NCI-H460 (cell line): ENCODE measurements at places on chromosomes 4 and X.

GRCh38 chr4:35739308-35739707 lies 505.0 kb downstream of the ARAP2 start:
- no peak for DNase-seq

- DNase-seq = no peak
Observed at GRCh38 chrX:134849390-134849789, 141.4 kb upstream of the SMIM10 start.

- no peak for DNase-seq
Observed at GRCh38 chr4:139711461-139711860, 45.8 kb downstream of the MGST2 start.

DNA sequence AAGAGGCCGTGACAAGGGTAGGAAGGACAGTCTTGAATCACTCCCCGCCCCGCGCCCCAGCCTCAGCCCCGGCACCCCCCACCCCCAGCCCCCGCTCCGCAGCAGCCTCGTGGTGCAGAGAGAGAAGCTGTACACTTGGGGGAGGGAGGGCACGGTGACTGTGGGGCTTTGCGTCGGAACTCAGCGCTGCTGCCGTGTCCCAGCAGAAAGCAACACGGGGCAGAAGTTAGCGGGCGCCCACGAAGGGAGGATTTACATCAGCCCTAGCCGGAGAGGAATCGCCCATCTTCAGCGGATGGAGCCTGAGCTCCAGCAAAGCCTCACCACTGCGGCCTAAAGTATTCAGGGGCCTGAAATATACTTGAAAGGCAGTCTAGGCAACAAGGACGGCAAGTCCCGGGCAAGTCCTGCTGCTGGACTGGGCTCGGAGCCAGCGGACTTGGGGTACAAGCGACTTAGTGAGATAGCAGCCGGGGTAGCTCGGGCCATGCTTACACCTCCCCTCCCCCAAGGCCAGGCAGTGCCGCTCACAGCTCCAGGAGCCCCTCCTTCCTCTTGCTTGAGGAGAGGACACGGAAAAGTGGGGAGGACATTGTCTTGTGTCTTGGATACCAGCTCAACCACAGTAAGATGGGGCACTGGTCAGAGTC lies 18.5 kb upstream of the OPN1LW start:
- no peak for DNase-seq

GRCh38 chrX:115322375-115322774 lies 32.9 kb downstream of the LUZP4 start:
- no peak for DNase-seq

DNA sequence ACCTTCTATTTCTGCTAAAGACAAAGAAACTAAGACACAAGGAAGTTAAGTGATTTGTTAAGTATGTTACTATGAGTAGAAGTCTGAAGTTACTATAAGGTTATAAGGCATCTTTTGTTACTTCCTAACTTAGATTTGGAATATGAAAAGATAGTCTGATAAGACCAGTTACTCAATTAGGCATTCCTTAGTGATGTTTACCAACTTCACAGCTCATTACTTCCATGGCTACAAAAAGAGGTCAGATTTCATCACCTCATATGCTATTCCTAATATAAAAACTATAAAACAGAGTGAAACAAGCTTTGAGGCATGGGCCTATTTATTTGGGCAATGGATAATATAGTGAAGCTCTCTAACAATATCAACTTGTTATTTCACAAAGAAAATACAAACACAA lies 143.1 kb downstream of the TBCK start:
- DNase-seq = no peak

DNA sequence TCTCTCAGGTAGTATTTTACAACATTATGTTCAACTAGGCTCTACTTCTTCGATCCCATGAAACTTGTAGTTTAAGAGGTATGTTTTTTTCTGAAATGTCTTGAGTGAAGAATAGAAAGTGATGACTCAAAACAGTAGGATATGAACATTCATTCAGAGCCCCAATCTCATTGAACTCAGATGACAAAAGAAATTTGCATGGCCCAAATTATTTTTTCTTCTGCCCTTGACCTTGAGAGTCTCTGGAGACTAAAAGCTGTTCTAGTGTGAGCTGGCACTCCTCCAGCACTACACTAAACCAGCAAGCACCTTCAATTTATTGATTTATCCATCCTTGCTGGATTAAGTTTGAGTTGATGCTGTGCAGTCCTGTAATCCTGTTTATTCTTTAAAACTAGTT lies 4.0 kb downstream of the DCLK2 start:
- no peak for DNase-seq

GRCh38 chr4:107069049-107069448 lies 32.9 kb upstream of the DKK2 start:
- DNase-seq = no peak

- DNase-seq = peak; percentile 62
Observed at GRCh38 chr4:159764343-159764952, 661.6 kb downstream of the RAPGEF2 start.

- no peak for DNase-seq
Observed at GRCh38 chrX:45765767-45766166, 565.1 kb upstream of the DIPK2B start.

DNA sequence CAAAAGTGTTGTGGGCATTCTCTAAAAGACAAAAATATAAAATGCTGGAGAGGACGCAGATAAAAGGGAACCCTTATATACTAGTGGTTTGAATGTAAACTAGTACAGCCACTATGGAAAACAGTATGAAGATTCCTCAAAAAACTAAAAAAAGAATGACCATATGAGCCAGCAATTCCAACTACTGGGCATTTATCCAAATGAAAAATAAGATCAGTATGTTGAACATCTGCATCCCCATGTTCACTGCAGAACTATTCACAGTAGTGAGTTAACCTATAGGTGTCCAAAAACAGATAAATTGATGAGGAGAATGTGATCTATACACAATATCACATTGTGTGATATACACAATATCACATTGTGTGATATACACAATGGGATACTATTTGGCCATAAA lies 1615.3 kb downstream of the PCDH18 start:
- DNase-seq = no peak

- no peak for DNase-seq
Observed at GRCh38 chr4:59484944-59485343, 1715.2 kb upstream of the ADGRL3 start.

DNA sequence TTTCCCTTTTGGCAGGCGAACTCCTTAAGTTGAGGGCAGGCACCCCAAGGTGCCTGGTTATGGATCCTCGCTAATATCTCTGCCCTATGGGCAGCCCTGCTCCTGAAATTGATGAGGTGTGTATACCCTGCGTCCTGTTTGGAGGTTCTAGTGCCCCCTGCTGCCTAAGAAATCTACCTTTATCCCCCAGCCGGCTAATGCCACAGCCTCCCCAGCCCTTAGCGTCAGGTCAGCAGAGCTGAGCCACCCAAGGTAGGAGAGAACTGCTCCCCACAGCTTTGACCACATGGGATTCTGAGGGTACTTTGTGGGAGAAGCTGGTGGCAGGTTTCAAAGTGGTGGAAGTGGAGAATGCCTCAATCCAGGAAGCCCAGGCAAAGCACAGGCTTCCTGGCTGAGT lies 50.8 kb downstream of the ANAPC4 start:
- no peak for DNase-seq

DNA sequence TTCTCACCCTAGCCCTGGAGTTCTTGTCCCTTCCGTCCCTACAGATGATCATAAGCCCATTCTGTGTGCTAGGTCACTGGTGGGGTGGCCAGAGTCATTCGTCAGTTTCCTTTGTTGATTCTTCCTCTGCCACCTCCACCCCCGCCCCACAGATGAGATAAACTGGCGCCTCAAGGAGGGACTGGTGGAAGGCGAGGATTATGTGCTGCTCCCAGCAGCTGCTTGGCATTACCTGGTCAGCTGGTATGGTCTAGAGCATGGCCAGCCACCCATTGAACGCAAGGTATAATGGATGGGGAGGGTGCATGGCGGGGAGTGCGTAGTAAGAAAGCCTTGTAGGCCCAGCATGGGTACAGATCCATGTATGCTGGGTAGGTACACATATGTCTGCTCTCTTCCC lies 6.4 kb downstream of the USP11 start:
- DNase-seq = no peak

DNA sequence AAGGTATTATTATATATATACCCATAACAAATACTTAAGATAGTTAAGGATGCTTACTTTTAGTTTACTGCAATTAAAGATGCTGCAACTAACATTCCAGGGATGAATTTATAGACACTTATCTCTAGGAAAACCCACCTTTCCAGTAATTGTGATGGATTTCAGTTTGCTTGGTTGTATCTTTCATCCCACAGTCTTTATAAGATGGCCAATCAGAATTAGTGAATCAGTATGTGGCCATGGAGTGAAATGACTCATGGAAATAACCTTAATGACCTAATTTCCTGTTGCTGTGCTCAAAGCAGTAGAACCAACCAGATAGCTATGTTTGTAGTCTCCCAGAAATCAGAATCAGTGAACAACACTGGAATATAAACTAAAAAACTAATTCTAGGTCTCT lies 26.4 kb downstream of the MOSPD2 start:
- peak; percentile 0 for DNase-seq

DNA sequence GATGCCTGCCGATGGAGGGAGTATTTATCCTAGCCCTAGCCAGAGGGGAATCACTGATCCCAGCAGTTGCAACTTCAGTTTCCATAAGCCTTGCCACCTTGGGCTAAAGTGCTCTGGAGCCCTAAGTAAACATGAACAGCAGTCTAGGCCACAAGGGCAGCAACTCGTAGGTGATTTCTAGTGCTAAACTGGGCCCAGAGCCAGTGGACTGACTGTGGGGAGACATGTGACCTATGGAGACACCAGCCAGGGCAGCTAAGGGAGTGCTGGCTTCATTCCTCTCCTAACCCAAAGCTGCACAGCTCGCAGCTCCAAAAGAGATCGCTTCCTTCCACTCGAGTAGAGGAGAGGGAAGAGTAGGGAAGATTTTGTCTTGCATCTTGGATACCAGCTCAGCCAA lies 120.8 kb upstream of the MAGEA10 start:
- no peak for DNase-seq

- no peak for DNase-seq
Observed at GRCh38 chr4:15963576-15963975, 601 bp upstream of the FGFBP2 start.

DNA sequence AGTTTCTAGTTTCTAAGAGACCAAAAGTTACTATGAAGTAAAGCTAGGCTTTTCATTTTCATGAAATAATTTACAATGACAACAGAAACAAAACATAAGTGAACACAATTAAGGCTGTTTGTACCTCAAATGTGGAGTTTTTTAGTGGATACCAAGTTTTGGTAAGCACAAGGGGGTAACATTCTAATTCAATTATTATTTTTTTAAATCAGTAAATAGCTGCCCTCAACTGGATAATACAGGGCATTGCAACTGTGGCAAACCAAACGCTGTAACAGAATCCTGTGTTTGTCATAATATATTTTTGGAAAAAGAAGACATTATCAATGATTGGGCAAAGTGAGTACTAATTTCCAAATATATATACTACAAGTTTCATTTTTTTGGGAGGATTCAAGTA lies 150.3 kb downstream of the FBXW7 start:
- DNase-seq = no peak

- no peak for DNase-seq
Observed at GRCh38 chrX:6266041-6266440, 37.4 kb upstream of the NLGN4X start.

GRCh38 chr4:89242864-89243732 lies 64.5 kb downstream of the GPRIN3 start:
- no peak for DNase-seq

DNA sequence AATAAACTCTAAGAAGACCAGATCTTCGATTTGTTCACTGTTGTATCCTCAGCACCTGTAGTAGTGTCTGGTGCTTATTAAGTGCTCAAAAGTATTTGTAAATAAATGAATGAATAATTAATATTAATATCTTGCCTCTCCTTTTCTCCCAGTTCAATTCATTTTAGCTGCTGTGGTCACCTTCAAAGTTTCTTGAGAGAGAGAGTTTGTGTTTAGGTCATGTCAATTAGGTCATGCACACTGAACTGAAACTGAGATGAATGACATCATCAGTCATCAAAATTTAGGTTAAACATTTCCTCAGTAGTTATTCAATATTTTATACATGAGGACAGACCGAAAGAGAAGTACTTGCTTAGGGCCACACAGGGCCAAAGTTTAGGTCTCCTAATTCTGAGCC lies 73.5 kb downstream of the ANXA3 start:
- no peak for DNase-seq

DNA sequence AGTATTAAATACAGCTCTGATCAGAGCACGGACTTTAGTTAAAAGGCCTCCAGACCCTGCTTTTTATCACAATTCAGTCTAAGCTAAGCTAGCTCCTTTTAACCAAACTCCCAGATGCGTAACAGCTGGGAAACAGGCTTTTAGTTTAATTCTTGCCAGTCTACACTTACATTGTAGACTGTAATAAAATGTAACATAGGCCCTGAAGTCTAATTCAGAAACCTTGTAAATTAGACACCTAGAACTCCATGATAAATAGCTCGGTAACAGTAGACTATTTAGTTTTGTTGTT lies 20.1 kb downstream of the FBXO8 start:
- no peak for DNase-seq

DNA sequence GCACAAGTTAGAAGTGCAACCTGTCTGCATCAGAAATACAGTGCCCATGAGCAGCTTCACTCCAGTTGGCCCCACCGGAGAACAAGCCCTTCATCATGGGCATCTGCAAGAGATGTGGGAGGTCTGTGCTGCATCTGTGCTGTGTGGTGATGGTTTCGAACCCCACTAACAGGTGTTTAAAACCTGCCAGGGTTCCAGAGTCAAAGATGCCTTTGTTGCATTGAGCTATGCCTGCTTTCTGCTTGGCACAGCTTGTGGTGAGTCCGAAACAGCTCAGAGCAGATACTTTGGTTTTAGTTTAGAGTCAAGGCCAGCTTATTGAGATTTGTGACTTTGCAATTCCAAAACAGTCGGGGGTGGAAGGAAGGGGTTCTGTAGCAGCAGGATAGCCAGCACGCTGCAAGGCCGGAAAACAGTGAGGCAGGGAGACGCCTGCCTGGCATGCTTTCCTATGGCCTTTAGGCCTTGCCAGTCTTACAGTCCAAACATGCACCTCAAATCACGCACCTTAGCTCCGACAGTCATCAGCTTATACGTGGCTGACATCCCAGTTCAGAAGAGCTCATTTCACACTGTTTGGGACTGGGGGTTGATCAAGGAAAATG lies 21.8 kb downstream of the MAGEA9 start:
- no peak for DNase-seq
